Central memory CD8-positive, alpha-beta T cell (primary cell): ENCODE measurements at places on chromosomes 11 and 22.
A peak's percentile ranks its signal among the peaks of the same experiment; 100 is the strongest.

GRCh38 chr22:44338906-44339305 is 26.2 kb upstream of the SHISAL1 start:
- DNase-seq, result no peak

DNA sequence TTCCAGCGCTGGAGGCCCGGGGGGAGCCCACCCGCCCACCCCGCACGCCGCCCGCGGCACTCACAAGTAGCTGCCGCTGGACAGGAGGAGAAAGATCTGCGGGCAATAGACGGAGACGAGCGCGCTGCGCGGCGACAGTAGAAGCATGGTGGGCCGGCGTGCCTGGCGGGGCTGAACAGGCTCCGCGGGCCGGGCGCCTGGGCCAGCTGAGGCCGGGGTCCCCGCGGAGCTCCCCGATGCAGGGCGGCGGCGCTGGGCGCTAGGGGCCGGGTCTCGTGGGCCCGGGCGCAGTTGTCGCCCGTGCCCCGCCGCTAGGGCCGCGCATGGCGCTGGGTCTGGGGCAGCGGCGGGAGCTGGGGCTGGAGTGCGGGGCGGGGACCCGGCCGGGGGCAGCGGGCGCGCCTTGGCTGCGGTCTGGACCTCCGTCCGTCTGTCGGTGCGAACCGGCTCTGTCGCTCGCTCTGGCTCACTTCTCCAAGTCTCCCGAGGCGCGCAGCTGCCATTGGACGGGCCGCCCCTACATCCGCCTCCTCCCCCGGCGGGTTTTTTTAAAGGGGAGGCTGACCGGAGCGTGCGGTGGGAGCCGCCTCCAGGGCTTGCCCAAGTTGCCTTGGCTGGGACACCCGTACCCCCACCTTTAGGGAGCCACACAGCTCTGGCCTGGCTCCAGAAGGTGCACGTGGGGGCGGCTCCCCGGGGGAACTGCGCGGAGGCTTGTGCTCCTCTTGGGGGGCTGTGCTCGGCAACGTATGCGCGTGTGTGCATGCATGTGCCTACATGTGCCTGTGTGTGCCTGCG is 4.7 kb downstream of the WNT7B start:
- no peak for DNase-seq

GRCh38 chr11:100799445-100799844 is 112.4 kb downstream of the ARHGAP42 start:
- no peak for DNase-seq

DNA sequence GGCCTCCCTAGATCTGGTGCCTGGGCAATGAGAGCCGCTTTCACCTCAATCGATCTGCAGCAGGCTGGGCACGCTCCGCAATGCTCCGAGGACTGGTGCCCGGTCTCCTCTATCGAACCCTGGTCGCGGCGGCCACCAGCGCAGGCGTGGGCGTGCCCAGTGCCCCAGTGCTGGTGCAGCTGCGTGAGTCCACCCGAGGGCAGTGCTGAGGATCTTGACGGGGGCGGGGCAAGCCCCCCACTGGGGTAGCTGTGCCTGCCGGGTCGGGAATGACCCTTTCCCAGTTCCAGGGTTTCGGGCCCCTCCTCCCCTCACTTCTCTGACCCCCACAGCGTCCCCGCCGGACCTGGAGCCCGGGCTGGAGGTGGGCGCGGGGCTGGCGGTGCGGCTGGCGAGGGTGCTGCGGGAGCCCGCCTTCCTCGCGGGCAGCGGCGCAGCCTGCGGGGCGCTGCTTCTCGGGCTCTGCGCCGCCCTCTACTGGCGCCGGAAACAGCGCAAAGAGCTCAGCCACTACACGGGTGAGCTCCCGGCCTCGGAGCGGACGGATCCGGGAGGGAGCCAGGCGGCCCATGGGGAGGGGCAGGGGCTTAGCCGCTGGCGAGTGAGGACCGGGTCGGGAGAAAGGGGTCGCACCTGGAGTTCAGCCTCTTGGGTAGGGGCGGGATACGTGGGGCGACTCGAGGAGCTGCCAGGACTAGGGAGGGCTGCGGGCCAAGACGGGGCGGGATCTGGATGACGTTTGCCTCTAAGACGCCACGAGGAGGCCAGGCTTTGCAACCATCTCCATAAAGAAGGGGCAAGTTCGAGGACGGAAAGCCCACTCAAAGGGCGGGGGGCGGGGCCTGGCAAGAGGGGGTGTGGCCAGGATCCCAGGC is 10.9 kb downstream of the ROBO3 start:
- peak; percentile 67 for DNase-seq

DNA sequence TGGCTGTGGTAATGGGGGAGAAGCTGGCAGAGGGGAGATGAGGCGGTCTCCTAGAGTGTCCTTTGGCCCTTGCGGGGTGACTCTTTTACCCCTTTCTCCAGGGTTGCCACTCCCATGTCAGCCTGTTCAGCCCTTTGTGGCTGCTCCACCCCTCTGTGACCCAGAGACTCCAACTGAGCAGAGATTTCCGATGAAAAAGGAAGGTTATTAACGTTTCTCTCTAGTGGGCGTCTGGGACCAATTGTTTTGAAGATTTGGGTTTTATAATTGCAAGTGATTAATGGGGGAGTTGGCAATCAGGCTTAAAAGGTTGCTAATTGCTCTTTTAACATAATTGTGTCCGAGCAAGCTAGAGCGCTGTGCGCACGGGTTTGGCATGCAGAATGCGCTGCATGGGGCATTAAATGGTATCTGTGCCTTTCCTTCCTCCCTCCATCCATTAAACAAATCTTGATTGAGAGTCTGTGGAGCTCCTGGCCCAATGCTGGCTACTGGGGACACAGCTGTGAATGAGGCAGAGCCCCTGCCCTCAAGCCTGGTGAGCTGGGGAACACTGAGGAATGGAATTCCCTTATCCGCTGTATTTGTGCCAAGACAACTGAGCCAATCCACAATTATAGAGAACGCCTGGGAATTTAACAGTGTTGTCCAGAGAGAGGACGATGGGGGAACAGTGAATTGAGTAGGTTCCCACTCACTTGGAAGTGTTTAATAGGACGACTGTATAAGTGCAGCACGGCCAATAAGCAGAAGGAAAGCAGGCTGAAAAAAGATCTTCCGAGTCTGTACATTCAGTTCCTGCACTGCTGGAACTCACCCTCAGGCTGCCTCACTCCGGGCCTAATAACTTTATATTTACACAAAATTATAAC is 295.9 kb downstream of the MIAT start:
- no peak for DNase-seq
